ENCODE measurements at places on chromosomes 12 and 14.

DNA sequence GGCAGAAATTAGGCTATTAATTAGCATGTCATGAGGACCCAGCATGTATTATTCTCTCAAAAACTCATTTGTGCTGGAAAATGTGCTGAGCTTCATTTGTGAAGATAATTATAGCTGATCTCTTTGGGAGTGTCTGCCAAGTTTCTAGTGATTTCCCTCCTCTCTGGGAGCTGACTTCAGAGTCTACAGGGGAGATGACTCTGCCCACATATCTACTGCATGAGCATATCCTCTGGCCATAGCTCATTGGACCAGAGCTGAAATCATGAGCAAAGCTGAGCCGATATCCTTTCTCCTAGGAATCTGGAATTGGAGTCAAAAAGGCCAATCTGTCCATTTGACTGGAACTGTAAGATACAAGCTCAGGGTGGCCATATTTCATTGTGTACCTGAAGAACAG, 5.9 kb downstream of the CCDC198 start:
- no peak for DNase-seq

- DNase-seq: no peak
These were observed 22.3 kb downstream of the FBLN5 start for GRCh38 chr14:91925001-91925726.

- DNase-seq: no peak
These were observed 1.9 kb downstream of the SYT1 start for GRCh38 chr12:78866518-78866917.

- no peak for DNase-seq
These were observed 25.3 kb downstream of the GNS start for GRCh38 chr12:64733857-64734256.
